ENCODE measurements at places on chromosomes 3 and 15.

GRCh38 chr3:177352424-177352823 is 155.1 kb upstream of the TBL1XR1 start:
- DNase-seq, result no peak

- DNase-seq, result no peak
Observed at GRCh38 chr3:183439515-183439914, 11.1 kb upstream of the MCF2L2 start.

DNA sequence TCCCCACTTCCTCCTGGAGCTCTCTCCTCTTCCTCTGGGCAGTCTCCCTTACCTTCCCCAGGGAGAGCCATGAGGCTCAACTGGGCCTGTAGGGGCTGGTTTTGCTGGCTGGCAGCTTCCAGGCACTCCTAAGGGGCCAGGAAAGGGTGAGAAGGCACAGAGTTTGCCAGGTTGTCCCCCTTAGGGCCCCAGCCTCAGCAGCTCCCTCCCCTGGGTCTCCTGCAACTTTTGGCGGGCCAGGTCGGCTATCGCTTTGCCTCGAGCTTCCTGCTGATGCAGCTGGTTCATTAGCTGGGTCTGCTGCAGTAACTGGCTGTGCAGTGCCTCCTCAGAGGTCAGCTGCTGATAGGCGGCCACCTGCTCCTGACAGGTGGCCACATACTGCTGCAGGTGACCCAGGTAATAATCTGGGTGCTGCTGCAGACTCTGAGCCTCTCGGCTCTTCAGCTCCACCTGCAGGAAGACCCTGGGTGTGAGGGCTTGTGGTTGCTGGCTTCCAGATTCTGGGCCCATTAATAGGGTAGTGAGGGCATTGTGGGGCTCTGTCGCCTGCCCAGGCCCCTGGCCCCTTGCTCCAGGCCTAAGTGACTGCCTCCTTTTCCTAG is 29.7 kb upstream of the OR4F6 start:
- DNase-seq, result no peak

GRCh38 chr3:58352626-58353025 is 19.9 kb downstream of the PXK start:
- no peak for DNase-seq

- DNase-seq, result no peak
Observed at GRCh38 chr3:128289534-128289933, 136.3 kb downstream of the EEFSEC start.

- no peak for DNase-seq
Observed at GRCh38 chr3:130755666-130756065, 9.0 kb upstream of the PIK3R4 start.

- DNase-seq, result no peak
Observed at GRCh38 chr3:126056681-126057500, 27.0 kb downstream of the SLC41A3 start.

DNA sequence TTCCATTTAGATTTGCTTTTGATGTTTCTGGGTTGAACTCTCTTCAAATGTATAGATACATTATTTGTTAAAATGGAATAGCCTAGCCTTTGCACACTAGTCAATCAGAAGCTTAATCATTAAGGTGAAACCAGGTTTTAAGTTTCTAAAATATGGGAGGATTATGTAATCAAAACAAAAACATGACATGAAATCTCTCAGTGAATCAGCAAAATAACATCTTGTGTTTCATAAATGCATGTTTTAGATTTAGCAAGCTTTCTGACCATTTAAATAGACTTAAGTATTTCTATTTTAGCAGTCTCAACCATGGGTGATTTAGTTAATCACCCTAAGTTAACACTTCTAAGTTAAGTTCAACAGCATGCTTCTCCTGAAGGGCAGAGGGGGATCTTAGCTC is 11.3 kb downstream of the GTF2E1 start:
- no peak for DNase-seq

DNA sequence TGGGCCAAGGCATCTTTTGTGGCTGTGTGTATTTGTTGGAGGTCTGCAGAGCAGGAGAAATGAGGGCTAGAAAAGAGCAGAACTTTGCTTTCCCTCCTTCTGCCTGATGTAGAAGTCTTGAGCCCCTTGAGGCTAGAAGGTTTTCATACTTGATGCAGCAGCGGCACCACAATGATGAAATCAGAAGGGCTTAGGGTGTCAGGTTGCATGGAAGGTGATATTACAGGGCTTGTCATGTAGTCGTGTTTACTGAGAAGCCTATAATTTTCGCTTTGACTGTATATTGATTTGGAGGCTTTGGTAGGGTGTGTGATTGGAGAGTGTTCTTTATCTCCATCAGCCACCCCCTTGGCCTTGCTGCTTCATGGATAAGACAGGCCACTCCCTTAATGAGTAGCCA is 339.8 kb downstream of the THSD4 start:
- DNase-seq, result no peak

DNA sequence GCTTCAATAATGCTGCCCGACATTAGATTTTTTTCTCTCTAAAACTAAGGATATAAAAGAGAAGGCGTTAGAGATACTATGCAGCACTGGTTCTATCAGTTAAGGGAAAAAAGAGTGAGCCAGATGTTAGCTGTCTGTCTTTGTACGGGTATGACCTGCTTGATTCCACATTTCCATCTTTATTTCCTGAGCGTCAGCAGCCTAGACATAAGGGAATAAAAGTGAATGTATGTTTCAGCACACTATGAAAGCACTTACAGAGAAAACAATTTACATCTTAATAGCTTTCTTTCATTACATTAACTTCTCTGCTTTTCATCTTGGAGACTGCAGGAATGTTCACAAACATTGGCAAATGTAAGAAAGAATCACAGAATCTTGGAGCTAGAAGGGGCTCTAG is 319.3 kb downstream of the CTNNB1 start:
- no peak for DNase-seq

Measured in AG04450 (cell line).